NCI-H748 treated with DMSO at 0.1 percent for 48 hours (cell line): ENCODE measurements at places on chromosomes 7 and 10.

GRCh38 chr7:87027900-87028299 is 31.6 kb downstream of the ELAPOR2 start:
- no peak for DNase-seq

GRCh38 chr10:18505456-18506118 is 145.8 kb downstream of the NSUN6 start:
- DNase-seq, result no peak

DNA sequence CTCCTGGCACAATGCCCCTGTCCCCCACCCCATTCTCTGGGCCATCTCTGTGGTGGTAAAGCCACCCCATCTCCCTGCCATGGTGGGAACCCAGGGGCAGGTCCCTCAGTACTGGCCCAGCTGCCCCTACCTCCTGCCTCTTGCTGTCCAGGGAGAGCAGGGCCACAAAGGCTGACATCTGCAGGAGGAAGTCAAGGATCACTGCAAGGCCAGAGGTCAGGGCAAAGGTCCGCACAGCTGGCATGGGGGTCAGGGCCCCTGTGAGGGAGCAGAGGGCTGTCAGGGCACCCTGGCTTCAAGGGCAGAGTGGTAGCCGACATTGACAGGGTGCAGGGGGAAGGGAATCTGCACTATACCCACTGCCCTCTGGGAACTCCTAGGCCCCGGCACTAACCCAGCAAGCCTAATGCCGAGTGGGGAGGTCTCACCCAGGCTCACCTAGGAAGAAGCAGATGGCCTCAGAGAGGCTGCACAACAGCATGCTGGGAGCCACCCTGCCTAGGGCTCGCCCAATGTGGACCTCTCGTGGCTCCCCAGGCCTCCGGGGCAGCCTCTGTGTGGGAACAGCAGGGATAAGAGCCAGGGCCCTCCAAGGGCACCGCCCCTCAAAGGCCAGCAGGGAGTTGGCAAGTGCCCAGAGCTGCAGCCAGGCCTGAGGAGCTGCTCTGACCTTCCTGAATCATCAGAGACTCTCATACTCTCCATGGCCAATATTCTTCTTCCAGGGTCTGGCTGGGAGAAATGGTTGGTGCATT is 7.7 kb downstream of the NPC1L1 start:
- DNase-seq, result no peak

DNA sequence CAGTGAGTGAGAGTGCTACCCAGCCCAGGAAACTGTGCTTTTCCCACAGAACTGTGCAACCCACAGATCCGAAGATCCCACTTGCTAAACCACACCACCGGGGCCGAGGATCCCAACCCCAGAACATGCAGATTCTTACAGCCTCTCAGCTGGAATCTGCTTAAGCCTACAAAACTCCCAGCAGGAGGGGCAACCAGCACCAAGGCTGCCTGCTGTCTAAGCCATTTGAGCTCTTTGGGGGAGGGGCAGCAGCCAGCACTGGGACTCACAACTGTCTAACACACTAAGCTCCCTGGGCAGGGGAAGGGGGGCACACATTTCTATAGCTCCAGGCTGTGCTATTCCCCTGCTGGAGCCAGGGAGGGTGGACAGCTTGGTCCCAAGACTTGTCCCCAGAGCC is 529.9 kb downstream of the XPNPEP1 start:
- DNase-seq, result no peak

DNA sequence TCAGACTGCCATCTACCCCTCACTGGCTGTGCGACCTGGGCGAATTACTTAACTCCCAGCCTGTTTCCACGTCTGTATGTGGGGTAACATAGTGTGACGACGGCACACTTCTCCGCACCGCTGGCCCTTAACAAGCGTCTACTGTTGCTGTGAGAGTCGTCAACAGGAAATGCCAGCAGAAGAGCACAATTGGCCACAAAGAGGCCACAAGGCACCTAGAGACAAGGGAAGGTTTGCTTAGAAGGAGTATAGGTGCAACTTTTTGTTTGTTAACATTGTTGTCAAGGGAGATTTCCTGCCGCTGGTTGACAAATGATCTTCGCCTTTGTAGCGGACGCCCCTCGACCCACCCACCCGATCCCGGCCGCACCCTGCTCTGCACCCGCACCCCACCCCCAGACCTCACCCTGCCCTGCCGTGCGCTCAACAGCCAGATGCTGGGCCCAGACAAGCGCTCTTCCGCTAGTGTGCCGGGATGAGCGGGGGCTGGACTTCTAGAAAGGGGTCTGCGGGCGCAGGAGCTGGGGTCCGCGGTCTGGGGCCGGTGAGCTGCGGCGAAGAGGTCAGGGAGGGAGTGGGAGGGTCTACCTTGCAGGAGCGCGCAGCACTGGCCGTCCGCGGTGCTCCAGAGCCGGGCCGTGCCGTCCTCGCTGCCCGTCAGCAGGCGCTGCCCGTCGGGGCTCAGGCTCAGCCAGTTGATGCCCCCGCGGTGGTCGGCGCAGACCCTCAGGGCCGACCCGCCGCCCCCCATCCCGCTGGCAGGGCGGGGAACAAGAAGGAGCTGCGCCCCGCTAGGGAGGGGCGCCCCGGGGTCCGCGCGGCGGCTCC is 785 bp downstream of the WDR86 start:
- no peak for DNase-seq

DNA sequence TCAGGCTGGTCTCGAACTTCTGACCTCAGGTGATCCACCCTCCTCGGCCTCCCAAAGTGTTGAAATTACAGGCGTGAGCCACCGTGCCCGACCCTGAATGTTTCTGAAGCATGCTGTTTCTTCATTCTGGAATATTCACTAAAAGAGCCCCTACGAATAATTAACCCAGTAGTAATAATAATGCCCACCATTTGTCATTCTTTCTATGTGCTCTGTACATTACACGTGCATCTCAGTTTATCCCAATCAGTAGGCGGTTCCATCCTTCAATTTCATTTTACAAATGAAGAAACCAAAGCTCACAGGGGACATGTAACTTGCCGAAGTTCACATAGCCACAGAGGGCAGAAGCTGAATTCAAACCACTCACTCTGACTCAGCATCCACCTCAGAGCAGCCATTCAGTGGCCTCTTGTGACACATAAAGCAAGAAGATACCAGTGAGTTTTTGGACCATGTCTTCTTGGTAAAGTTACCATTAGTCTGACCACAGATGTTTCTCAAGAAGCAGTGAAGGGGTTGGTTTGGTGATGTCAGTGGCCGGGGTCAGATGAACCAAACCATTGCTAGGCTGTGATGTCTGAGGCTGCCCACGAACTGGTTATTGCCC is 71.9 kb upstream of the DUSP5 start:
- no peak for DNase-seq

DNA sequence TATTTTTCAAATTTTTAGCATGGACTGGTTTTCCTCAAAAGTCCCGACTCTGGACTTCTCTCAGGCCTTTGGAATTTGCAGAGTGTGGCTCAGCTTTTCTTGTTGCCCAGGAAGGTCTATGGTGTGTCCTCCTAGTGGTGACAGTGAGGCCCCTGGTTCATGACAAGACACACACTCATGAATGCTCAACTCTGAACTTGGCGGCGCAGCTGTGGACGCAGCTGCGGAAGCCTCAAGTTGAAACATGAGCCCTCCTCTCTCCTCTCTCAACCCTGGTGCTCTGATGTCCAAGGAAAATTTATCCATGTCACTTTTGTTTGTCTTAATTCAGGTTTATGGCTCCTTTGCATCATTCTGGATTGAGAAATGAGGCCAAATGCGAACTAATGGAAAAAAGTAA is 183.9 kb downstream of the HECW1 start:
- DNase-seq, result no peak

DNA sequence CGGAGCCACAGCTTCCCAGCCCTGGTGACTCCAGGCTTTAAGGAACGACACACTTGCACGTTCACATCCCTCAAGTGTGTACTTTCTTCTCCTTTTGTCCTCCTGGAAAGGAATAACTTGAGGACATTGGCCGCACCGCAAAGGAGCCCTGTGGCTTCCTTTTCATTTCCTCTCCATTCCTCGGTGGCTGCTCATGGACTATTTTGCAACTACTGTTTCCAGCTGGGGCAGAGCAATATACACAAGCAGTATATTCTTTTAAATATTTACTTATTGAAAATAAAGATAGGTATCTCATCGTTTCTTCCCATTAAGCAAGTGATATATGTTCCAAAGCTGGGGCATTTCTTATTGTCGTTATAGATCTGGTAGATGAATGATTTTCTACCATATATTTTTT is 97.2 kb upstream of the LYZL1 start:
- no peak for DNase-seq

- DNase-seq, result no peak
These were observed 930 bp downstream of the GIMAP6 start for GRCh38 chr7:150631084-150631826.

- DNase-seq, result no peak
These were observed 21.8 kb downstream of the GPER1 start for GRCh38 chr7:1109581-1110310.
